Effector CD8-positive, alpha-beta T cell (primary cell): ENCODE measurements at places on chromosomes 3 and 15.

- no peak for DNase-seq
Measured at GRCh38 chr15:49438962-49439631, 16.1 kb downstream of the FGF7 start.

- no peak for DNase-seq
Measured at GRCh38 chr3:193836918-193837317, 243.9 kb downstream of the OPA1 start.

GRCh38 chr15:85691350-85692240, 103.1 kb downstream of the KLHL25 start:
- no peak for DNase-seq

DNA sequence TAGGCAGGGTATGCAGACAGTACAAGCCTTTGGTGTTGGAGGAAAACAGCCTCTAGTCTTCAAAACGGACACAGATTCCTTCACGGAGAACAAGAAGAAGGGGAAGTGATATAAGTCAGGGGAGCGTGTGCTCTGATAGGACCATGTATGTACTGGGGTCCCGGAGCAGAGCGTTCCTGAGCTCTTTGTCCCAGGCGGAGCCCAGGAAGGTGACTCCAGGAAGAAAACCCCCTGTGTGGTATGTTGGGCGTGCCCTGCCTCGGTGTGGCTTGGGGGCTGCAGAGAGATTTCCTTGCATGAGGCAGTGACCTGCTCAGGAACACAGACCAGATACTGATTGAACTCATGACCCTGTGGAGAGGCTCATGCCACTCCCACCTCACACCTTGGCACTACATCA, 21.7 kb downstream of the MELTF start:
- DNase-seq: no peak

- DNase-seq: no peak
Measured at GRCh38 chr15:70545526-70545925, 217.8 kb downstream of the UACA start.

DNA sequence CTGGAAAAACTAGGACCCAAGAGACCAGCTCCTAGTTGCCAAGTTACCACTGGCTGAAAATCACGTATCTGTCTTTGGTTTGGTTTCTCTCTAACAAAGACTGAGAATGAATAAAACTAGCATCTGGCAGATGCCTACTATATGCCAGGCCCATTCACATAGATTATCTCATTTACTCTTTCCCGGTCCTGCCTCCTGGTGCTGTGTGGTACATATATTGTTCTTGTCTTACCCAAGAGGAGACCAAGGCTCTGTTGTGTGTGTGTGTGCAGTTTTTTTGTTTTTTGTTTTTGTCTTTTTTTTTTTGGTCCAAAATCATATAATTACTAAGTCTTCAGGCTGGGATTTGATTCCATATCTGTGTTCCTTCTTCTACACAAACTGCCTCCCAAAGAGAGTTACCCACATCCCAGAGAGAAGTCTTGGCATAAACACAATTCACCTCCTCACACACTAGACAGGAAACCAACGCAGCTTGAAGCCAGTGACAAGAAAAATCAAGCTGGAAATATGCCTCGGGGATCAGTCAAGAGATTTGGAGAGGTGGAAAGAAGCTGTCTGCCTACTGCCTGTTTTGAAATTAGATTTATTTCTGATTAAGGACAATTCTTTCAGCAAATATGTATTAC, 891 bp downstream of the AHSG start:
- DNase-seq: no peak

DNA sequence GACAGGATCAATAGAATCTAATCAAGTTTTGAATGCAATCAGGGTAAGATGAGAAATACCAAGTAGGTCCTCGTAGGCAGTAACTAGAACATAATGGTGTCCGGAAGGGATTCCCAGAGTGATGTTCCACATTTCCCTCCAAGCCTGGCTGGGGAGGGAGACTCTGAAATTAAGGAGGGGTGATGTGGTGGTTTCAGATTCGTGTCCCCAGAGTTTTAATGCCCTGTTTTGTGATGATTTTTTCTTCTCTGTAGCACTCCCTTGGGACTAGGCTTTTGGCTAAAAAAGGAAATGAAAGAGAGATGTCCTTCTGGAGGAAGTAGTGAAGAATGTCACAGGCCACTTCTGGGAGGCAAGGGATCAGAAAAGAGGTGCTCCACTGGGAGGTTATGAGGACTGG, 108.3 kb upstream of the CACNA2D3 start:
- DNase-seq: no peak

- no peak for DNase-seq
Measured at GRCh38 chr3:176796371-176796770, 400.9 kb downstream of the TBL1XR1 start.

DNA sequence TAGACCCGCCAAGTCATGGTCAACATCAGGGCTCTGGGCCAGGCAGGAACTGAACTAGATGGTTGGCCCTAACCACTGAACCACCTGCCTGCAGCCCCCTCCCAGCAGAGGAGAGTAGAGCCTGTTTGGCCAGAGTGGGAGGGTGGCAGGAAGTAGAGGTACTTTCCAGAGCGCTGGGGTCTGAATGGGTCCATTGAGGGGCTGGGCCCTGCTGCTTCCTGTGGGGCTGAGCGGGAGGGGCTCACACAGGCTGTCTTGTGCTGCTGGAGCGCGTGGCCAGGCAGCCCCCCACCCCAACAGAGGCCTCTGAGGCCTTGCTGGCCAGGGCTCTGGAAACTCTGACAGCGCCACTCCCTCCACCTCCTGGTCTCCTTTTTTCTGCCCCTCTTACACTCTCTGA, 17.4 kb downstream of the CSPG4 start:
- no peak for DNase-seq

DNA sequence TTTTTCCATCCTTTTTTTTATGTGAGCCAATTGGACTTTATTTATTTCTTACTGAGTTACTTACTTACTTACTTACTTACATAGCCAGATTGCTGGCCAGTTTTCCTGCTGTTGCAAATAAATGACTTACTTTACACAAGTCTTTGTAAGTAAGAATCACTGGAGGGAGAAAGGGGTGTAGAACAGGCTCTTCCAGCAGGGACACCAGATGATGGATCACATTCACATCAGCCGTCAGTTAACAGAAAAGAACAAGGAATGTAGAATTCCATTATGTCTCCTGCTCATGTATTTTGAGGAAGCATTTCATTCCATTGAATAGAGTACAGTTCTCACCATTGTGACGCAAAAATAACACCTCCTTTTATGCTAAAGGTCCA, 188.6 kb downstream of the FNDC3B start:
- no peak for DNase-seq

DNA sequence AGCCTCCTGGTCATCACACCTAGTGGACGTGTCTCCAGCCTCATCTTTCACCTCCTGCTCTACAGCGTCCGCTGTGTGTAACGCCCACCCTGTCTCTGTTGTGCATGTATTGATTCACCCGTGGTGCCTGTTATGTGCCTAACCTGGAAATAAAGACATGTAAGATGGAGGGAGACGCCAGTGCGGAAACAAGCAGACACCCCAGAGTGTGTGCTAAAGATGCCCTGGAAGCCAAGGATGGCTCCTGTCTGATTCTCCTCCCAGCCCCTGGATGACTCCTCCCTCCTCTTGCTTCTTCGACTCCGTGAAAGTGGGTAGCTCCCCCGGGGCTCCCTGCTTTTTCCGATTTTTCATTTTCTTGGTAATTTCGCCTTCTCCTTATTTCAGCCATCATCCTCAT, 241.8 kb downstream of the ADAMTS17 start:
- DNase-seq: no peak

DNA sequence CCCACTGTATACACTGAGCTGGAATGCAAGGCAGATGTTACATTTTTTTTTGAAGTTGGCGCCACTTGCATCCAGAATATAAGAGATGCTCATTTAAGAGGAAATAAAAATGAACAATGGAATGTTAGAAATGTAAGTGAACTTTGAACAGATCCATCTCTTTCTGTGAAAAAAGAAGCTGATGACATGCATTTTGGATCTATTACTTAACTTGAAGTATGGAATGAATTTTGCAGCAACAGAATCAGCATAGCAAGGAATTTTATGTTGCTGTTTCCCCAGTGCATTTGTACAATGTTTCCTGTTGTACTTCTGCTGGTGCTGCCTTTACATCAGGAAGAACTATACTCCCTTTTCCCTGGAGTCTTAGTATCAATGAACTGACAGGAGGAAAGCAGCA, 178.2 kb downstream of the LSAMP start:
- no peak for DNase-seq

DNA sequence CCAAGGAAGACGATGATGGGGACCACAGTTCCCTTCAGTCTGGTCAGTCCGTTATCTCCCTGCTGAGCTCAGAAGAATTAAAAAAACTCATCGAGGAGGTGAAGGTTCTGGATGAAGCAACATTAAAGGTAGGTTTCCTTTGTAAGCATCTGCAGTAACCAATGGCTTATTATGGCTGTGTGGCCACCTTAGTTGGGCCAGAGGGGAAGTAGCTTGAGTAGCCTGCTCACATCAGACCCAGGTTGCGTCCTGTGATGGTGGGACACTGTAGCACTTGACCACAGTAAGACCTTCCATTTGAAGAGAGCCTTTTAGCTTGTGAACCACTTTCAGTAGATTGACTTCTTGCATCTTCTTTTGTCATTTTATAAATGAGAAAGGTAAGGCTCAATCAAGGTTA, 22.6 kb downstream of the STARD5 start:
- no peak for DNase-seq

- no peak for DNase-seq
Measured at GRCh38 chr3:104198131-104198530, 1168.6 kb upstream of the ALCAM start.

GRCh38 chr3:81295906-81296577, 465.4 kb downstream of the GBE1 start:
- DNase-seq: no peak

DNA sequence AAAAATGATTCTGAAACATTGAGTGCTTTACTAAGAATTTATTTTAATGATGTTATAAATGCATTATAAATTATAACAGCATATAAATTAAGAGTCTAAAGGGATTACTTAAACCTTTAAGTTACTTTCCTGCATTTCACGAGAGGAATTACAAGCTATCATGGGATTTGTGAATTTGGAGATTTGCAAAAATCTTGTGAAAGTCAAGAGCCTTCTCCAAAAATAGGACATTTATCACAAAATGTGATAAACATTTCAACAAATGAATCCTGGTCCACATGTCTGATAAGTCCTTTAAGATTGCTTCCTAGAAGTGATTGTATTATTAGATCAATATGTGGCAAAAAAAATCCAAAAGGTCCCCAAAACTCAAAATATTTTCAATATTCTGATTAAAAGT, 154.5 kb downstream of the ATP8B4 start:
- DNase-seq: no peak

DNA sequence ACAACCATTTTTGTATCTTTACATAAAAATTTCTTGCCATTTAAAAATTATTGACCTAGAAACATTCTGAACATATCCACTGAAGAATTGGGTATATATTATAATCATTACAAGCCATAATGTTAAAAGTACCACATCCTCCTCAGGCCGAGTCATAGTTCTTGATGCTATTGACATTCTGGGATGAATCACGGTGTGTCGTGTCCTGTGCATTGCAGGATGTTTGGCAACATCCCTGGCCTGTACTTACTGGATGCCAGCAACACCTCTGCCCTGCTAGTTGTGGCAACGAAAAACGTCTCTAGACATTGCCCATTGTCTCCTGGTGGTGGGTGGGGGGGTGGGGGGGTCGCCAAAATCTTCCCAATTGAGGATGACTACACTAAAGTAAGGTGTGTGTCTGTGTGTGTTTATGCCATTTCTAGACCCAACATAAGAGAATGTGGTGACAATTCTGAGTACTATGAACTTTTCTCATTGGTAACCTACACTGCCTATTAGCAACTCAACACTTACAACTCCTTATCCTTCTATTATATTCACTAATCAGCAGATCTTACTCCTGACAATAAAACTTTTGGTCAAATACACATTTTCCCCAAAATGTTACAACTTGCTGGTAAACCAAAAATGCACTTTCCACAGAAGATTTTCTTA, 471.6 kb downstream of the FOXP1 start:
- no peak for DNase-seq

DNA sequence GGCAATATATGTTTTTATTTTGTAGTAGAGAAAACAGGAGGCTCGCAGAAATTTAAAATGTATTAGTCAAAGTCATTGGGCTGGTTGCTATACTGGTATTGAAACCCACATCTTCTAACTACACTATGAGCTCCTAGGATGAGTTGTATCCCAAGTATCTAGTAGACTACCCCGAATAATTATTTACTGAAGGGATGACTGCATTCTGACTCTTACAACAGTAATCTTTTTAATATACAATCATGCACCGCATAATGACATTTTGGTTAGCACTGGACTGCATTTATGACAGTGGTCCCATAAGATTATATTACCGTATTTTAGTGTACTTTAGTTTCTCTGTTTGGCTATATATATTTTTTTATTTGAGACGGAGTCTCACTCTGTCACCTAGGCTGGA, 15.3 kb downstream of the PIGB start:
- no peak for DNase-seq

DNA sequence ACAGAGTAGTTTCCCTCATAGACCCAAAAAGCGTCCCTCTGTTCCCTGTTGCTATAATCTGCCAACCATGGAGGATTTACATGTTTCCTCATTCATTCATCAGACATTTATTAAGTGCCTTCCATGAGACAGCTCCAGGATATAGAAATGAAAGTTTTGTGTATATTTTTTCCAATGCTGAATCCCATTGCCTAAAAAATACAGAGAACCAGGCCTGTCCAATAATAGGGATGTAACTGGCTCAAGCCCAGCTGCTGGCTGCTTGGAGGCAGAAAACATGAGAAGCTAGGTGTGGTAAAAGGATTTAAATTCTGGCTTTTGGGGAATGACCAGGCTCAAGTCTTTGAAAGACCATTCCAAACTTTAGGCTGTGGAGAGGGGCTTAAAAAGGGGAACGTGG, 41.5 kb downstream of the RARB start:
- DNase-seq: no peak

DNA sequence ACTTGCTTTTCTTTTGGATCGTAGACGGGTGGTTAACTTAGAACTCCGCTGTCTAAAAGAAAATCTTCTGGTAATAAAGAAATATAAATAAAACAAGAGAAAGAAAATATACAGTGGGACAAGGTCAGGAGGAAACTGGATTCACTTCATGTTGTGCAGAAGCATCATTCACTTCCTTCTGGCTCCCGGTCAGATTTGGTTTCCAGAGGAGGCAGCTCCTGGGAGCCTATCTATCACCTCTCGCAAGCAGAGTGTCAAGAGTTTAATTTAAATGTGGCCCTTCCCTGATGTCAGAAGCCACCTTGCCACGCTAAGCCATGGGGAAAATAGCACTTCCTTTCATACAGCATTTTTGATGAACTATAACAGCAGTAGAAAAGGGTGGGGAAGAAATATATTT, 139.1 kb downstream of the NSMCE3 start:
- DNase-seq: no peak

- DNase-seq: no peak
Measured at GRCh38 chr3:99929745-99930139, 112.1 kb downstream of the CMSS1 start.

GRCh38 chr3:192986379-192986778, 68.7 kb upstream of the MB21D2 start:
- no peak for DNase-seq

DNA sequence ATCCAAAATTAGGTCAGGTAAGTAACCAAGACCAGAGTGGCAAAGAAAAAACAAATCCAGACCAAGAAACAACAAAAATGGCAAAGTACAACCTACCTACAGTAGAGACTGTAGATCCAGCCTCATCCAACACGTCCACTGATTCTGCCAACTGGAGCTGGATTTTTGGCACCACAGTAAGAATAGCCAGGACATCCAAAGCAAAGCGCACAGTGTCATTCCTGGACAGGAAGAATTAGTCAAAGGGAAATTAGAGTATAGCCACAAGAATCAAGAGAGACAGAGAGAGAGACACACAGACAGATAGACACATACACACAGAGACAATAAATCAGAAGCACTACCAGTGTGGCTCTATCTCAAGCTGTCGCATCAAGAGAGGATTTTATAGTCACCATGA, 31.1 kb downstream of the RBM15B start:
- DNase-seq: no peak
